ENCODE measurements at places on chromosomes 1 and 21.

DNA sequence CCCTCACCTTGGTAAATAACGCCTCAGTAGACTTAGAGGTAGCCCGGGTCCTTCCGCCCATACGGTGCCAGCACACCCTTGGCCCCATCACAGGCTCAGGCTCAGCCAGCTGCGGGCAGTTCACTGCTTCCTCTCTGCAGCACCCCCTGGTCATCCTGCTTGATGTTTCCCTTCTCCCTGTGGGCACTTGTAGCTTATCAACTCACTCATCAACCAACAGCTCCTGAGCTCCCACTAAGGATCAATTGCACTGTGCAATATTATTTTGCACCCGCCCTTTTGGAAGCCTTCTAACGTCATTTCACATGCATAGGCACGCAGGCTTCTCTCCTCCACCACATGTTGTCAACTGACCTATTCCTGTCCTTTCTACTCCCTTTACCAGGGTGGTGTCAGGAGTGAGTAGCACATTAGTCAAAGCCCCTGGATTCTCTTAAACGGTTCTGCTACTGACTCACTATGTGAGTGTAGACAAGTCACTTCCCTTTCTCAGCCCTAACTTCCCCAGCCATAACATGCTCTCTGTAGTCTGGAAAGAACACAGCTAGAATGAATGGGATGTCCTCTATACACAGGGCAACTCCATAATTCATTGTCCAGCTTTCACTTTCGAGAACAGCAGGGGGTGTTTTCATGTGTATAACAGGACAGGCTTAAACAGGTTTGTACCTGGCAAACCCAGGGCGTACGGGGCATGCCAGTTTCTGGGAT lies 47.1 kb upstream of the IRF2BP2 start:
- no peak for DNase-seq

DNA sequence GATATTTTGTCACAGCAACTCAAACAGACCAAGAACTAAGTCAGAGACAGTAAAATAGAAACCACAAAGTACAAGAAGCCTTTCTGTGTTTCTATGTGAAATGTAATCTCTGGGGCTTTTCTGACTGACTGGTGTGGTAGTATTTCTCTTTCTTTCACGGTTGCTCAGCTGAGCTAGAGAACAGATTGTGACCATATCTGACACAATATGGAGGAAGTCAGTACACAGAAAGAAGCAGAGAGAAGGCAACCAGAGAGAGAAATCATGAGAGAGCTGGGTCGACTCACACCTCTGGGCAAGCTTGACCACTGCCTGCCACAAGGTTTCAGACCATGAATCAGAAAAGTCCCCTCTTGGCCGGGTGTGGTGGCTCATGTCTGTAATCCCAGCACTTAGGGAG lies 208.9 kb upstream of the GREM2 start:
- DNase-seq = no peak

- DNase-seq = no peak
Observed at GRCh38 chr21:44583089-44583799, 2.8 kb upstream of the KRTAP10-5 start.

DNA sequence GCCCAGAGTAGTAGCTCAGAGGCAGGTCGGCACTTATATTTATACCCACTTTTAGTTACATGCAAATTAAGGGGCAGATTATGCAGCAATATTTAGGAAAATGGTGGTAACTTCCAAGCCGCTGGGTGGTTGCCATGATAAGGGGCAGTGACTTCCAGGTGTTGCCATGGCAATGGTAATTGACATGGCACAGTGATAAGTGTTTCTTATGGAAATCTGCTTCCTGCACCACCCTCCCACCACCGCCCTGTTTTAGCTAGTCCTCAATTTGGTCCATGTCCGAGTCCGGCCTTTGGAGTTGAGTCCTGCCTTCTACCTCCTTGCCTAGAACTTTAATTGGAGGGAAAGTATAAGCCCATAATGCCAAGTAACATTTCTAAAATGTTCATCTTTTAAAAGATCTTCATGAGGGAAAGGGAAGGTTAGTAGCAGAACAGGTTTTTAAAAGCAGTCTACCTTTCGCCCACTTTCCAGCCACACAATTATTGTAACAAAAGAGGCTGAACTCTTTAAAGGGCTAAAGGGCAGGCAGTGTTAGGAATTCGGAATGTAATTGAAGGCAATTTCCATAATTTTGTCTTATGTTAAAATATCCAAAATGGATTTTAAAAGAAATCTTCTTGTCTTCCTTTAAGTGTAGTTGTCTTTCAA lies 21.7 kb downstream of the ZBTB8B start:
- no peak for DNase-seq

DNA sequence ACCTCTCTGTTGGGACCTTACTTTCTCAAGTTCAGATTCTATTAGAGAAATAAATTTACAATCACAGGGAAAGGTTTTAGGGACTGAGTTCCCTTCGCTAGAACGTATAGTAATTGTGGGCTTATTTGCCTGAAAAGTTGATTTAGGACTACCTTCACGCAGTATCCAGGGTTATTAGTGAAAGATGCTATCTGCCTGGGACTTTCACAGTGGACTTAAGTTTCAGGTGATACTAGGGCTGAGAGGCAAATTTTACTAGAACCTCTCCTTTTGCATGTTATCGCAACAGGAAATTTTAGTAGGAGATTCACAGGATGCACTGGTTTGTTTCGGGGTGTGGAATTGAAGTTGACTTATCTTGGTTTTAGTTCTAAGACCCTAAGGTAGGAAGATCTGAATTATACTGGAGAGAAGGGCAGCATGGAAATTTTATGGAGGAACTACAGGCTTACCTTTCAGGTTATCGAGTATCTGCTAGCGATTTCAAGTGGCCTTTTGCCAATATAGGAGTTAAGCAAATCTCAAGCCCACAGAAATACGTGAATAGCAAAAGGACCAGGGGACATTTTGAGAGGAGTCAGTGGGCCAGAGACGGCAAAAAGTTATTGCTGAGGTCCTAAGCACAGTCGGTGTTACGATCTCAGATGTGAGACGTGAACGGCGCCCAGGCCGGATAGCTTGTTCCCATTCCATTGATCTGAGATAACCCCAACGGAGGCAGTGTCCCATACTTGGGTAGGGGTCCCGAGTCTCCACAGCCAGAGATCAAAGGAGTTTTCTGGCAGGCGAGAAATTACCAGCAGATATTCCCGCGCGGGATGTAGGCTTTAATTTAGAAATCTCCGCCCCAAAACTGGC lies 723 bp upstream of the GNAI3 start:
- no peak for DNase-seq

- no peak for DNase-seq
Observed at GRCh38 chr1:15758953-15759661, 512 bp downstream of the FBLIM1 start.

- no peak for DNase-seq
Observed at GRCh38 chr1:92902406-92902744, 58.9 kb downstream of the DIPK1A start.

DNA sequence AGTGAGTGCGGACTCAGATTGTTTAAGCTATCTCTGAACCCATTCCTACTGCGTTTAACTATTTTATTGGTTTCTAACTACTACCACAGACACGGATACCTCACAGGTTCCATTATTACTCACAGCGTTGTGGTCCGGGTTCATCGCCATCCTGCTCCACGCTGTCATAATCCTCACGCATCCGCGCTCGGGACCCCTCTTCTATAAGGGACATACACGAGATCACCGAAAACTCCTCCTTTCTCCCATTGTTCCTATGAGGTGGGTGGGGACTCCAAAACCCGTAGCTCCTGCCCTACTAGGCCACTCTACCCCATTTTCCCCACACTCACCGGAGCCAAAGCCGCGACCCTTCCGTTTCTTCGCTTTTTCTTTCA lies 610 bp downstream of the RBM8A start:
- DNase-seq = no peak

GRCh38 chr1:159872891-159873290 lies 10.4 kb upstream of the VSIG8 start:
- no peak for DNase-seq

- DNase-seq = no peak
Observed at GRCh38 chr1:58405660-58406059, 140.9 kb downstream of the OMA1 start.

GRCh38 chr1:213281640-213282301 lies 230.7 kb downstream of the RPS6KC1 start:
- no peak for DNase-seq

GRCh38 chr1:230976825-230977747 lies 1.6 kb downstream of the TTC13 start:
- DNase-seq = peak; percentile 46

GRCh38 chr1:156860628-156861423 lies at the start of gene NTRK1:
NTRK1 (plus strand) TSS chr1:156860865; CDS start chr1:156860935, 70 bp downstream.
- DNase-seq = peak; percentile 38

DNA sequence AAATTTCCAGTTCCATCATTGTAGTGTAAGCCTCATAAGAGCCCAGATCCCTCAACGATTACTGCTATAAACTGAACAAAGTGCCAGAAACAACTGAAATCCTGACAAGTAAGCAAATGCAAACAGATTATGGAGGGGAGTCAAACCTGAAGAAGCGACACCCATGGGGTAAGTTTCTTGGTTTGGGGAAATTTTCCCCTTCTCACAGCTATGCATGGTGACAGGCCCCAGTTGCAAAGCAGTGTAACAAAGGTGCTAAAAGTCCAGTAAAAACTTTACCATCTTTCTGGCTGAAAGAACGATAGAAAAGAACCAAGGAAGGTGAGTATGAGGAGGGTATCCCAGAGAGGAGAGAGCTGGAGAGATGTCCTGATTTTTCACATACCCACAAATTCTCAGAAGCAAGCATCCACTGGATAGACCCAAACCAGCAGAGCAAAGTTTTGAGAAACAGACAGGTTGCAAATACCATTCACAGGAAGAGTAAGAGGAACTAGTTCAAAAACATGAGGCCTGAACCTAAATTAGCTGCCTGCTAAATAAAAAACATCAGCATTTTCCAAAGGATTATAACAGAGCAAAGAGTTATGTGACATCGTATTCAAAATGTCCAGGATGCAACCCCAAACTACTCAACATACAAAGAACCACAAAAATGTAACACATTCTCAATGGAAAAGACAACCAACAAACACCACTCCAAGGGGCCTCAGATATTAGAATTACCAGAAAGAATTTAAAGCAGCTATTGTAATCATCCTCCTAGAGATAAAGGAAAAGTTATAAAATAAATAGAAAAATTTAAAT lies 14.5 kb downstream of the SCYL3 start:
- DNase-seq = no peak

GRCh38 chr21:39400173-39400572 lies 45.4 kb downstream of the LCA5L start:
- DNase-seq = no peak

DNA sequence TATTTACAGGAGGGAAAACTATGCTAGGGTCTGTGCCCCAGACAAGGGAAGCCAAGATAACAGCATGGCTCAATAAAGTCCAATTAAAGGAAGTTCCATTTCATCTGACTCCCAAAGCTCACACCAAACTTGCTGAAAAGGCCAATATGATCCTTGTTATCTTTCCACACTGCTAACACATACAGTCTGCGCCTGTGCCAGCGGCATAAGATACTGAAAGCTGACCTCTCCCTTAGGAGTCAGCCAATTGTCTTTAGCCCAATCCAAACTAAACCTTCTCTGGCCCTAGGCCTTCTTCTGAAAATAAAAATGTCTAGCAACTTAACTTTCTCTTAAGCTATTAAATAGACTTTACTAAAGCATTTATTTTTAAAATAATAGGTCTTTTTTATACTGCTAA lies 179.0 kb upstream of the PLD5 start:
- no peak for DNase-seq

GRCh38 chr1:33842348-33842747 lies 21.5 kb upstream of the HMGB4 start:
- no peak for DNase-seq

- no peak for DNase-seq
Observed at GRCh38 chr1:199466961-199467360, 560.5 kb upstream of the NR5A2 start.

DNA sequence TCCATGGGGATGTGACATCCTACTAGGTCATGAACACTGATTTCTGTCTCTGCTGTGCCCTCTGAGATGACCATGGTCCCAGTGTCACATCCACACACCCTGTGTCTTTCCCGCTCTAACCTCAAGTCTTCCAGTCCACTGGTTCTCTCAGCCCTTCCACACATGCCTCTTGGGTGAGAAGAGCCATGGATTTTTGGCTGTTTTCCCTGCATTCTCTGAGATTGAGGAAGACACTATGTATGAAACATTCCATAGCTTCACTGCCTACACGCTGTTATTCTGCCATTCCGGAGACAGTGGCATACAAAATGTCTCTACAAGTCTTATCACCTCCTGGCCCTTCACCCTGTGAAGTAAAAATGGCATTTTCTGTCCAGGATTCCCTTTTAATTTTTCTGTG lies 247.3 kb downstream of the BACH1 start:
- no peak for DNase-seq

- no peak for DNase-seq
Observed at GRCh38 chr1:59768792-59769735, 45.7 kb upstream of the HOOK1 start.

GRCh38 chr1:23915466-23915865 lies 2.3 kb upstream of the CNR2 start:
- no peak for DNase-seq

DNA sequence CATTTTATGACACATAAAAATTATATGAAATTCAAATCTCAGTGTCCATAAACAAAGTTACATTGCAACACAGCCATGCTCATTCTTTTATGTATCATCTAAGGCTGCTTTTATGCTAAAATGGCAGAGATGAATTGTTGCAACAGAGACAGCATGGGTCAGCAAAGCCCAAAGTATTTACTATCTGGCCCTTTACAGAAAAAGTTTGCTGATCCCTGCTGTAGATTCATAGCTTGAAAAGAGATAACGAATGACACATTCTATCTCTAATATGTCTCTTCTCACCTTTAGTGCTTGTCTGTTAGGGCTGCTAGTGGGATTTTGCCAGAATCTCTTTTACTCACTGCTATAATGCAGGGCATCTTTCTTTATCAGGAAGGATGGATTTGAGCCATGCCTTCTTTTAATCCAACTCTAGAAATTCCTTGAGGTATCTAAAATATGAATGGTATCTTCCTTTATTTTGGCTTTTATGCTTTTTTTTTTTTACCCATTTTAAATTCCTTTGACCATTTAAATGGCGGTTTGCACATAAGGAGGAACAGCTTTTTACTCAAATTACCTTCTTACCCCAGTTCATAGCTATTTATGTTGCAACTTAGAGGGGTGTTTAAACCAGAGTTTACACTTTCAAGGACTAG lies 598.2 kb downstream of the PLPP3 start:
- no peak for DNase-seq

- DNase-seq = peak; percentile 41
Observed at GRCh38 chr1:16078925-16079656, 5.6 kb upstream of the FAM131C start.

GRCh38 chr1:213269829-213270228 lies 218.8 kb downstream of the RPS6KC1 start:
- DNase-seq = no peak

GRCh38 chr1:89279011-89279466 lies 6.4 kb upstream of the GBP5 start:
- no peak for DNase-seq

GRCh38 chr1:35369922-35370671 lies 101.6 kb downstream of the ZMYM4 start:
- DNase-seq = no peak

DNA sequence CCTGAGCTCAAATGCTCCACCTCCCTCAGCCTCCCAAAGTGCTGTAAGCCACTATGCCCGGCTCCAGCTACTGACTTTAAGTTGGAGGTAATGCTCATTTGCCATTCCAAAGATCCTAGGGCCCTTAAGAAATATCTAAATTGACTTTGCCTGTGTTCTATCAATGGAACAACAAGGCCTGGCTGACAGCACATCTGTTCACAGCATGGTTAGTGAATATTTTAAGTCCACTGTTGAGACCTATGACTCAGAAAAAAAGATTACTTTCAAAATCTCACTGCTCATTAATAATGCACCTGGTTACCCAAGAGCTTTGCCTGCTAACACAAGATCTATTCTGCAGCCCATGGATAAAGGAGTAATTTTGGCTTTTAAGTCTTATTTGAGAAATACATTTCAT lies 3.5 kb upstream of the SSX2IP start:
- no peak for DNase-seq
